Hindlimb muscle (tissue), 1 donor: ENCODE measurements at places on chromosomes 13 and 19. TPM values are rescaled to one million over a fixed set of nuclear protein-coding genes. Genes with fewer than 3 reads are reported as not detected.

- no peak for DNase-seq
These were observed 41.7 kb downstream of the LTBP4 start for GRCh38 chr19:40642757-40643305.

DNA sequence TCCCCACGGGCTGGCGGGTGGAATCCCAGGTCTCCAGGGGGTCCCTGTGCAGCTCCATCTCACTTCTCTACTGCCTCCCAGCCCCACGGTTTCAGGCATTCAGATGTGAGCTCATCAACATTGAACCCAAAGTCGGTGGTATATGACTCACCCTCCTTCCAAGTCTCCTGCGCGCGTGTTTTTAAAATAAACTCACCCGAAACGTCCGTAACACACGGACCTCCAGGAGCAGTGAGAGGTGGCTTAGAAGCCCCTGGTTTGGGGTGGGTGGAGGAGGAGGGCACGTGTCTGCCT, 14.0 kb upstream of the CRTC1 start:
- DNase-seq: no peak

GRCh38 chr19:21482863-21483276, 22.5 kb upstream of the ZNF429 start:
- DNase-seq: peak; percentile 26

DNA sequence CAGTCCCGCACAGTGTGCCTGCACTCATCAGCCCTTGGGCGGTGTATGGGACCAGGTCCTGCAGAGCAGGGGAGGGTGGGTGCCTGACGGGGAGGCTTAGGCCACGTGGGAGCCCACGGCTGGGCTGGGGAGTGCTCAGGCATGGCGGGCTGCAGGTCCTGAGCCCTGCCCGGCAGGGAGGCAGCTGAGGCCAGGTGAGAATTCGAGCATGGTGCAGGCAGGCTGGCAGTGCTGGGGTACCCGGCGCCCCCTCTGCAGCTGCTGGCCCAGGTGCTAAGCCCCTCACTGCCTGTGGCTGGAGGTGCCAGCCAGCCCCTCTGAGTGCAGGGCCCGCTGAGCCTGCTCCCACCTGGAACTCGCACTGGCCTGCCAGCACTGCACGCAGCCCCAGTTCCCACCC, 630.9 kb upstream of the PCDH20 start:
- no peak for DNase-seq

- no peak for DNase-seq
These were observed 270.9 kb downstream of the SLC7A1 start for GRCh38 chr13:29324601-29325000.

GRCh38 chr13:75796825-75797224, 160.7 kb downstream of the LMO7 start:
- no peak for DNase-seq

GRCh38 chr19:46787331-46788261, 798 bp downstream of the SLC1A5 start:
- DNase-seq: peak; percentile 51

DNA sequence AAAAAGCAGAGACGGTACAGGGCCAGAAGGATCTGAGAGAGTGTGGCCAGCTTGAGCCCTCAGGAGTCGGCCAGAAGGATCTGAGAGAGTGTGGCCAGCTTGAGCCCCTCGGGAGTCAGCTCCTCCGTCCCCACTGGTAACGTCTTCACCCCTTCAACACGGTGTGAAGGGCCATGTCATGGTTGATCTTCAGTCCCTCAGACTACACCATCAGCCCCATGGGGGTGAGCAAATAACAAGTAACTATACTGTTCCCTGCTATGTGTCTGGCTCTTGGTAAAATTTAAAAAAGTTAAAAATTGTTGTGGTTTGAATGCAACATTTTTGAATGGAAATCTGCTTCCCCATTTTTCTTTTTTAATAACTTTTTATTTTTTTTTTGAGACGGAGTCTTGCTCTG, 1.6 kb upstream of the ZNF8 start:
- DNase-seq: no peak

DNA sequence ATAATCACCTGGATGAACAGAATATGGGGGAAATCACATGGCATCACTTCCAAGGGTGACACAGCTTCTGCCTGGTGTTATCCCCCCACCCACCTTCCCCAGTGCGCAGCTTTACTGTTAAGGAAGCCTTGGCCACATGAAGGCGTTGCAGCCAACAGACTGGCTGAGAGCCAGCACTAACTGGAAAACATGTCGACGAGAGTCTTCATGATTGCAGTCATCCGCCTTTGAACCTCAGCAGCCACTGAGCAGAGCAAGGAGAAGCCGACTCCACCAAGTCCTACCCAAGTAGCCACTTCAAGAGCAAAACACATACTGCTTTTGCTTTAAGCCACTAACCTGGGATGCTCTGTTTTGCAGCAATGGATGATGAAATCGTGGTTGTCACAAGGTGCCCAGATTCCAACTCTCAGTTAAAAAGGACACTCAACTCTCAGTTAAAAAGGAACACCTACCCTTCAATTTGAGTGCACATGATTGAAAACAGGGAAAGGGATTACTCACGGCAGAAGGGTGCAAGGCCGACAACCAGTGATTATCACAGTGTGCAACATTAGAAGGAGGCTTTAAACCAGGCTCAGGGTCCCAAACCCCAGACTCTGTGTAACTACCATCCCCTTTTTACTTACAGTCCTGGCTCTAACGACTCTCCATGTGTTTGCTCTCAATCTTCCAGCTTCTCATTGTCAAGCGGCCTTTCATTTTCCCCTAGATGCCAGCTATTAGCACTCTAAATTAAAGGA, 149.1 kb downstream of the KLF12 start:
- DNase-seq: no peak

DNA sequence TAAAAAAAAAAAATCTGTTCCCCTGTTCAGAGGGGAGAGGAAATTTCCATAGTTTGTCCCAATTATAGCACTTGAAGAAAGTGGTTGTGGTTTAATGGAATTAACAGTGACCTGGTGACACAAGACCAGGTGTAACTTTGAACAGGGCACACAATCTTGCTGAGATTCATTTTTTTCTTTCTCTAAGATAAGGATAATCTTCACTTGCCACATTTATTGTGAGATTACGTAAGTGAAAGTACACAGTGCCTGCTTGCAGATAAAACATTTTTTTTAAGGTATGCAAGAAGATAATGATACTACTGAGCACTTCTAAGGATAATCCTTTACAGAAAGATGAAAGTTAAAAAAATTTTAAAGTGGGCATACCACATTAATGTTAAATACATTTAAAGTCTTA, 448.1 kb downstream of the DIAPH3 start:
- no peak for DNase-seq

- DNase-seq: no peak
These were observed 1.1 kb downstream of the GJA3 start for GRCh38 chr13:20159646-20160305.

- DNase-seq: peak; percentile 68
These were observed 169.6 kb upstream of the GPR12 start for GRCh38 chr13:26929971-26930730.

- no peak for DNase-seq
These were observed 19.3 kb downstream of the CEACAM1 start for GRCh38 chr19:42508892-42509444.

DNA sequence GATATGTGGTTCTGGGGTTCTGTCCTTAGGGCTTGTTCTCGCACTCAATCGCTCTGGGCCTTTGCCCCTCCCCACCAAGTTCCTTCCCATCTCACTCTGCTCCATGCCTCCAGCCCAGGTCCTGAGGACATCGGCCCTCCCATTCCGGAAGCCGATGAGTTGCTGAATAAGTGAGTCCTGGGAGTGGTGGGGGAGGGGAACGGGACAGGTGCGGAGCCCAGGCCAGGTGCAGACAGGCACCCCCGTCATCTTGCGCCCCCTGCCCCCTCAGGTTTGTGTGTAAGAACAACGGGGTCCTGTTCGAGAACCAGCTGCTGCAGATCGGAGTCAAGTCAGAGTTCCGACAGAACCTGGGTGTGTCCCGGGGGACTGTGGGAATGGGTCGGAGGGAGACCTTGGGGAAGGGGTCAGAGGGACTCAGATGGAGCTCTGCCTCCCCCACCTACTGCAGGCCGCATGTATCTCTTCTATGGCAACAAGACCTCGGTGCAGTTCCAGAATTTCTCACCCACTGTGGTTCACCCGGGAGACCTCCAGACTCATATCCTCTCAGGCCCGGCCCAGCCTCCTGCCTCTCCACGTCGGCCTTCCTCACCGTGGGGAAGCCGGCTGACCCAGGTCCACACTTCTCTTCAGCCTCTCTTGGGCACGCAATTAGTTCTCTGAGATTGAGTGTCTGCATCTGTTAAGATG, 10.1 kb downstream of the FUZ start:
- no peak for DNase-seq

- no peak for DNase-seq
These were observed 7.8 kb upstream of the C19orf84 start for GRCh38 chr19:51398096-51398704.

GRCh38 chr13:92873029-92873428, 353.6 kb upstream of the GPC6 start:
- DNase-seq: no peak

DNA sequence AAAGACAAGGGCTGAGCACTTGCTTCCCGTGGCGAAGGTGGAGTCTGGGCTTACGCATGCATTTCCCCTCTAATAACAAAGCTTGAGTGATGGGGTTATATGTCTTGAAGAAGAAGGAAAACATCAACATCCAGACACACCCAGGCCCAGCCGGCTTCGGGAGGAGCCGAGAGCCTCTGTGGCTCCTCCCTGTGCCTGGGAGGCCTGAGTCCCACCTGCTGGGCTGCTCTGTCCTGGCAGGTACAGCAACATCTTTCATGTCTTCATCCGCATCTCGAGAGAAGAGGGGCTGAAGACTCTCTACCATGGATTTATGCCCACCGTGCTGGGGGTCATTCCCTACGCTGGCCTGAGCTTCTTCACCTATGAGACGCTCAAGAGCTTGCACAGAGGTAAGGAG, 30.6 kb downstream of the TMEM161A start:
- no peak for DNase-seq

Gene KLK7
- polyA plus RNA-seq: not detected

Gene EBI3
- polyA plus RNA-seq: 0.72 TPM

Gene STARD13
- 22.7 TPM for polyA plus RNA-seq

Gene SUCLA2
- polyA plus RNA-seq: 58.5 TPM

Gene PSG2
- not detected for polyA plus RNA-seq

Gene RFPL4A
- polyA plus RNA-seq: 0.26 TPM

Gene GALP
- not detected for polyA plus RNA-seq

Gene IGLON5
- polyA plus RNA-seq: 0.08 TPM
